Common myeloid progenitor, CD34-positive (primary cell): ENCODE measurements at places on chromosomes 6 and 20.

GRCh38 chr6:70176842-70177550, 125.9 kb downstream of the COL9A1 start:
- no peak for DNase-seq

- no peak for DNase-seq
Observed at GRCh38 chr6:815348-815738, 122.4 kb upstream of the EXOC2 start.

GRCh38 chr6:109483735-109484057, 677 bp upstream of the ZBTB24 start:
- no peak for DNase-seq

DNA sequence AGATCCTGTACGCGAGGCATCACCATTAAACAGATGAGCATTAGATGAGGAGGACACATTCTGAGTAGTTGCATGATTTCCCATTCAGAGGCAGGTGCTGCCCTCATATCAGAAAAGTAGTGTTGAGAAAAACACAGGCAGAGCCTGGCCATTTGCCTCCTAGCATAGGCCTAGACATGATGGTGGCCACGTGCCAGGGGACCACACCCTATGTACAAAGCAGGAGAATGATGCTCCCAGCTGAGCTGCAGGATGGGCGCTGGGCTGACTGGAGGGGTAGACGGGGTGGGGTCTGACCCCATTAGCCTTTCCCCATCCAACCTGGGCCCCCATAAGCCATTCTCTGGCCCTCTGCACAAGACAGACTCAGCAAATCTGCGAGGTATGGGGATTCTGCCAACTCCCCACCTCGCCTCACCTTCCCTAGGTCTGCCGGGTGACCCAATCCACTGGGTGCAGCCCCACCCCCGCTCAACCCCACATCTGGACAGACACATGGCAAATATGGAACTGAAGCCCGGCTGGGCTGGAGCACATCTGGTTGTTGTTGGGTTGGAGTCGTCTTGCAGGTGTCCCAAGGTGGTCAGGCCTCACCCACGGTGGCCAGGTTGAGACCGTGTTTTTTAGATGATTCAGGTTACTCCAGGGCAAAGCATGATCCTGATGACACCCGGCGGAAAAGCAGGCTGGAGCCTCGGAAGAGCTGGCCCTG, 13.9 kb downstream of the PI16 start:
- no peak for DNase-seq

- no peak for DNase-seq
Observed at GRCh38 chr6:74167976-74168375, 472.0 kb downstream of the CD109 start.

GRCh38 chr6:43335469-43335868, 26.8 kb upstream of the CRIP3 start:
- DNase-seq, result no peak

- no peak for DNase-seq
Observed at GRCh38 chr6:30645989-30646388, 944 bp upstream of the C6orf136 start.

DNA sequence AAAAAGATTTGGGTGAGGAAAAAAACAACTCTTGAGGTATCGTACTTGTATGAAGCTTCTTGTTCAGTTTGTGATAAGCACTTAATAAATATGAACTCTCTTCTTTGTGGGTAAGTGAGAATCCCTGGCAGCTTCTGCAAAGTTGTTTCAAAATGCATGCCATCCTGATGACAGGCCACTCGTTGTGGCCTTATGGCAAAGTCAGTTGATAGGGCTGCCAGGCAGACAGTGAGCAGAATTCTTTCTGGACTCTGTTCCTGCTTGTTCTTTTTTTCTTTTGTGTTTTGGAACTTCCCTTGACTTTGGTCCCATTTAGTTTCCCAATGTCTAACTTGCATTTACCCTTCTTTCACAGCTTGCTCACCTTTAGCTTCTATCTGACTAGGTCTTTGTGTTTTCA, 983.5 kb upstream of the FLRT3 start:
- DNase-seq, result no peak

DNA sequence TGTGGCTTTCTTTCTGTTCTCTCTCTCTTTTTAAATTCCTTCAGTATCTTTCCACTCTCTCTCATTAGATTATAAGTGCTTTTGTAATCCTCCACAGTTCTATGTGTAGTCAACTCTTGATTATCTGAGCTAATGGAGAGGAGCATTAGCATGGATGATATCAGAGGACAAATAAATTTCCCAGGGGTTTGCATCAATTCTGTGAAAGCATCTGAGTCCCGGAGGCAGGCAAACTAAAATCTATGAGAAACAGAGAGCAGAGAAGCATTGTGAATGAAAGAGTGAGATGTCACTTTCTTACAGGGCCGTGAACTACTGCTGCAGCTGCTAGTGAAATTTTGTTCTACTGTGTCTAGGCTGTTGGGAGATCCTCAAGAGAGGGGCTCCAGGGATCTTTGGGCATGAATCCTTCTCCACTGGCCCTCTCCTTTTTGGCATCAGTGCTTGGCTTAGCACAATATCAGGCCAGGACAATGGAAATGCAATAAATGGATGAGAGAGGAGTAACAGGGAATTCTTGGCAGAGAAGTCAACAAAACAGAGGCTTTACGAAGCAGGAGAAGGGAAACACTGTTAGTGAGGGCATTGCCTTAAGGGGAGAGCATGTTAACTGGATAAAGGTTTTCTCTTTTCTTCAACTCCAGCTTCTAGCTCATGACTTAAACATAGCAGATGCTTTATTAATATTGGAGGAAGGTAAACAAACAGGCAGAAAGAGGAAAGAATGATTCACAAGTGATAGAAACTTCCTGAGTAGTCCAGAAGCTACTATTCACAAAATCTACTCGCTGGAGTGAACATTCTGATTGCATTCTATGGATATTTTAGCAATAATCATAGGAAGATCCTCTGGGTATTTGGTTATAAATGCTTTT, 847.0 kb upstream of the MAP3K7 start:
- DNase-seq, result no peak

- DNase-seq, result peak; percentile 0
Observed at GRCh38 chr6:82712826-82713225, 349.2 kb downstream of the TPBG start.

DNA sequence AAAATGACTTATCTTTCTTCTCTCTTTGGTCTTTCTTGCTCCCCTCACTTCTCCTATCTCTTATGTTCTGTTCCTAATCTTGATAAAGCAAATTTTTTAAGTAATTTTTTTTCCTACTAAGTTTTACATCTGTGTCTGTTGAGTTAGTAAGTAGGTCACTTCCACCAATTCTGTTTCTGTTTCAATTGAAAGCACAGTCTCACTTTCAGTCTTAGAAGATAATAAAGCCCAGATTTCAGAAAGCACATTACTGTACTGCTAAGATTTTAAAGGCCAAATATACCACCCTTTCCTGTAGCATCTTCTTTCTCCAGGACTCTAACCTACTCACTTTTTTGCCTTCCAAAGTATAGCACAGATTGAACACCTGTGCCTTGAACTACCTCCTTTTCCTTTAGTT, 866.1 kb upstream of the ADGRB3 start:
- DNase-seq, result no peak

DNA sequence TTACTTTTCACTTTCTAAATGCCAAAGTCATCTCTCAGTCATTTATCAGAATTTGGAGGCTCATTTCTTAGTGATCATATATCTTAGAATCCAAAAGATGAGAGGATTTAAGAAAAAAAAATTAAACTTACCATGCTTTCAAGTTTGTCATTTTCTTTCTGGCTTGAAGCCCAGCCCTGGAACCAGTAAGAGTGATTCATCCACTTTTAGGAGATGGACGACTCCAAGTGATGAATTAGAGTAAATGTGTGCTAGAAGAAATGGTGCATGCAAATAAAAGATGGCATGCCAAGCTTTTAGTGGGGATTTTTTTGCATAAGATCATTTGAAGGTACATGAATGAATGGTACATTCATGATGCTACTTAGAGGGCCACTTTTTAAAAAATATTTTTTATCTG, 20.1 kb downstream of the PLCB1 start:
- peak; percentile 77 for DNase-seq

DNA sequence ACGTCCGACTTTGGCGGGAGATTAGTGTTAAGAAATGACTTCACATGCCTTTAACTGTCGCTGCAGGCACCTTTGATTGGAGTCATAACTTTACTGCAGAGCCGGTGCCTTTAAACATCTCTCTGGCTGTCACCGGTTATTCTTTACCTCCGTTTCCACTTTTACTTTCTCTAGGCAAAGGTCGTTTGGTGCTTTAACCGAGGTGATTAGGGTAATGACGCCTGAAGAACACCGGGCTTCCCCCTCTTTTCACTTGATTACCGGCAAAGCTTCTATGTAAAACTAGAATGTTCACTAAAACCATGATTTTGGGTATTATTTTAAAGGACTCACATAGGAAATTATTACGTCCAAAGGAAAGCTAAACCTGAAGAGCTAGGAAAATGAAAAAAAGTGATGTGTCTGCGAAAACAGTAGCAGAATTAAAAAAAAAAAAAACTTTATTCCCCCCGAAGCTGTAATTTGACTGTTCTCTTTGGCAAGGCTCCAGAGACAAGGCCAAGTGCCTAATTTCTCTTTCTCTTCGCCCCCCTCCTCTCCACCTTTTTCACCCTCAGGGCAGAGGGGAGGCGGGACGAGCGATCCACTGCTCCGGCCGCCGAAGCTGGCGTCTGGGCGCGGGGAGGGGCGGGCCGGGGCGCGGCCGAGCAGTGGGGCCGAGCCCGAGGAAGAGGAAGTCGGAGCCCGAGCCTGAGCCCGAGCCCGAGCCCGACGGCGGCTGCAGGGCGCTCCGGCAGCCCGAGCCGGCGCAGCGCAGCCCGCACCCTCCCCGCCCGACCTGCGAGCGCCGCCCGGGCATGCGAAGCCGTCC, at the start of gene PLEKHG1:
PLEKHG1 (plus strand) TSS at position 687 of the 811 bp plus-strand sequence. CDS start 133,797 bp downstream, outside the sequence.
- peak; percentile 63 for DNase-seq

DNA sequence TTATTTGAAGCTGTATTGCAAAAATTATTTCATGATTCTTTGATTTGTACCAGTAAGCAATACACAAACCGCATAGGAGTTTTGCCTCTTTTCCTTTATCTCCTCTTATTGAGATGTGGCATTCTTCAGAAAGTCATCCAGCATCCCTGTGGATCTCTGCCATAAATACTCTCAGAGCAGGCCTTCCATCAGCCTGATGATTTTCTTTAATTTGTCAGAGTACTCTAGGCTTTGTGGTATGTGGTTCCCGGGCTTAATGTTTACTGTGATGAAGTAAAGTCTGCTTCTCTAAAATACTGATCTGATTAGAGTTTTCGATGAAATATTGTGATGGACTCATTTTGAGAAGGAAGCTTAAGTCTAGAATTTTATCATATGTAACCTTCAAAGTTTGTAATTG, 31.1 kb upstream of the SLC35D3 start:
- DNase-seq, result peak; percentile 46
